ENCODE measurements at places on chromosomes 6 and 20. TPM values are rescaled to one million over a fixed set of nuclear protein-coding genes. Genes with fewer than 3 reads are reported as not detected.

Gene RFX6
- total RNA-seq: not detected

Gene TMEM217
- 1.8 TPM for total RNA-seq

Gene PSMG4
- total RNA-seq: 10.1 TPM

Gene PRR3
- 2.8 TPM for total RNA-seq

GRCh38 chr6:111606620-111607115 is 990 bp upstream of the TRAF3IP2 start:
- peaks cover 46% of the 10 kb centered on the region for H3K4me1 ChIP-seq
- no peak overlapping the region for H3K27ac ChIP-seq
- no peak overlapping the region for H3K4me3 ChIP-seq
- no peaks in the 10 kb centered on the region for H3K27me3 ChIP-seq

DNA sequence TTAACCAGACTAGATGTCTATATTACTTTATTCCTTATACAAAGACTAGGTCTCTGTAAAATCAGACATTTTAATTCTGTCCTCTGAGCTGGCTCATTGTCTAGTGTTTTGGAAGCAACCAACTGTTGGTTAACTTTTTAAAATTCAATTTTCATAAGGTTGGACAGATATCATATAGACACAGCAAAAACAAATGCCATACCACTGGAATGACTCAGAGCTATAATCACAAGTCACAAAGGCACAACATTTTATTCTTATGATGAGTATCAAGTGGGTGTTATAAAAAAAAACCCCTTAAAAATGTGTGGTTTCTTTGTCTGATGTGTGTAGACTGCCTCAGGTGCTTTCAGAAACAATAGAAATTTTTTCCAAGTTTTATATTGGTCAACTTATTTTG is 296.2 kb upstream of the MARCKS start:
- no peak for DNase-seq
- no peaks in the 10 kb centered on the region for H3K27me3 ChIP-seq
- H3K36me3 ChIP-seq: no peaks in the 10 kb centered on the region
- H3K4me1 ChIP-seq: peaks cover 4% of the 10 kb centered on the region

DNA sequence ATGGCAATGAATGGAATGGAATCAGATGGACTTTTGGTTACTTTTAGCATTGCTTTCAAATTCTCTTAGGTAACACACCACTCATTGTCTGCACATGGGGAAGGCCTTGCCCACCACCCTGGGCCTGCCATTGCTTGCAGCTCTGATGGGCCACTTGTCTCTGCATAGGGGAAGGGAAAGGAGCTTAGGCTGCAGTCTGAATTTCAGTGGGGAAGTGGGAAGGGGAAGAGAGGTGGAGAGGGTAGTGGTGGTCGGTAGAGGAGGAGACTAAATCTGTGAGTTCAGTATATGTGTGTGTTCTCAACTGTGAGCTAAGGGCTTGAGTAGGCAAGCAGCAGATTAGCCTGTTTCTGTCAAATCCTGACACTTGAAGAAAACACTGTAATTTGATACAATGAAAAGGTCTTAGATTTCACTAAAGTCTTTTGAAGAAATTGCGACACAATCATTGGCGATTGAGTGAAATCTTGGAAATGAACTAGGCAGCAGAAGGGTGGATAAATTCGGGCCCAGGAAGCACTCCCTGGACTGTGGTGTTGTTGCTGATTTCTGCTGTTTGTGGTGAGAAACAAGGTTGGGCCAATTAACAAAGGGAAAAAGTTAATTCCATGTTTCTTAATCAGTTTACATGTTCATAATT is 80.6 kb downstream of the OTOR start:
- H3K27me3 ChIP-seq: no peaks in the 10 kb centered on the region
- H3K4me3 ChIP-seq: no peak overlapping the region
- no peaks in the 10 kb centered on the region for H3K36me3 ChIP-seq
- no peak overlapping the region for H3K27ac ChIP-seq
- no peak for DNase-seq

DNA sequence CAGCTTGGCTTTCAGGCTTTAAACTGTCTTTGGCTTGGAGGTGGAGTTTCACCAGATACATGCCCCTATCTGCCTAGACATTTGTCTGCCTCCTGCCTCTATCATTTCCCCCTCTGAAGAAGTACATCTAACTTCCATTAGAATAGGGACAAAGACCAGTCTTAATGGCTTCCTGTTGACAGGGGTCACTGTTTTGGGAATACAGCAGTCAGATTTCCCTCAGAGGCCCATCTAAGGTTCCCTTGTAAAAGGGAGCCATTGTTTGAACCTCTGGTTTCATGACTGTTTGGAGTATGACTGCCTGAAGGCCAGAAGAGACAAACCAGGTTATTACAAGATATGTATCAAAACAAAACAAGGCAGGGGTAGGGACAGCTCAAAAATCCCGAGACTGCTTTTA is 665.7 kb upstream of the GJE1 start:
- H3K4me3 ChIP-seq: no peak overlapping the region
- peaks cover 2% of the 10 kb centered on the region for H3K4me1 ChIP-seq
- DNase-seq: no peak
- H3K27me3 ChIP-seq: no peaks in the 10 kb centered on the region
- H3K36me3 ChIP-seq: no peaks in the 10 kb centered on the region

DNA sequence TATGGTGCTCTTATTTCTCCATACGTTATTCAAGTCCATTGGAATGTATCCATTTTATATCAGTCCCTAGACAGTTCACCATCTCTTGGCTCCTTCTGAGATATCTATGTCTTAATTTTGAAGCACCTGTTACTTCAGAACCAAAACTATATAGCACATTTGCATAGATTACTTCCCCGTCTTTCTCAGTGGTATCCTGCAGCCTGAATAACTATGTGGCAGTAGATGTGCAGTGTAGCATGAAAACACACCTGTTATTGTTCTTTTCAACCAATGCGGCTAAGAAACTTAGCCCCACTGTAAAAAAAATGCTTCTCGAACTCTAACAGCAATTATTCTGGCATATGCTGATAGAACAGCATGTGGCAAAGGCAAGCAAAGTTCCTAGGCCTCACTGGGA is 1184.4 kb upstream of the ADGRB3 start:
- no peak overlapping the region for H3K27ac ChIP-seq
- H3K27me3 ChIP-seq: no peaks in the 10 kb centered on the region
- no peaks in the 10 kb centered on the region for H3K4me1 ChIP-seq
- DNase-seq: no peak
- H3K36me3 ChIP-seq: no peaks in the 10 kb centered on the region

- H3K36me3 ChIP-seq: no peaks in the 10 kb centered on the region
- H3K4me3 ChIP-seq: no peak overlapping the region
- no peaks in the 10 kb centered on the region for H3K4me1 ChIP-seq
- no peaks in the 10 kb centered on the region for H3K27me3 ChIP-seq
- no peak for DNase-seq
These were observed 44.3 kb upstream of the PDYN start for GRCh38 chr20:2038161-2038560.

- H3K4me3 ChIP-seq: no peak overlapping the region
- no peaks in the 10 kb centered on the region for H3K4me1 ChIP-seq
- DNase-seq: no peak
- H3K27me3 ChIP-seq: no peaks in the 10 kb centered on the region
These were observed 172.4 kb downstream of the MOXD1 start for GRCh38 chr6:132228894-132229293.

- no peak overlapping the region for H3K27ac ChIP-seq
- DNase-seq: no peak
- no peaks in the 10 kb centered on the region for H3K36me3 ChIP-seq
- no peaks in the 10 kb centered on the region for H3K27me3 ChIP-seq
- H3K4me3 ChIP-seq: no peak overlapping the region
These were observed 307.6 kb upstream of the MAP3K7 start for GRCh38 chr6:90894285-90895130.

GRCh38 chr6:102895683-102896082 is 1502.2 kb downstream of the GRIK2 start:
- no peak overlapping the region for H3K27ac ChIP-seq
- DNase-seq: no peak

GRCh38 chr6:41734666-41735426 is 562 bp downstream of the TFEB start:
- no peaks in the 10 kb centered on the region for H3K27me3 ChIP-seq
- peak overlapping the region; percentile 83 for H3K4me3 ChIP-seq
- no peaks in the 10 kb centered on the region for H3K36me3 ChIP-seq
- peak overlapping the region; percentile 100 for H3K27ac ChIP-seq
- peak; percentile 90 for DNase-seq

- H3K4me3 ChIP-seq: no peak overlapping the region
- no peak for DNase-seq
- no peaks in the 10 kb centered on the region for H3K27me3 ChIP-seq
- H3K36me3 ChIP-seq: no peaks in the 10 kb centered on the region
- H3K4me1 ChIP-seq: peaks cover 21% of the 10 kb centered on the region
These were observed 57.2 kb upstream of the HFE start for GRCh38 chr6:26029857-26030653.

- no peak overlapping the region for H3K4me3 ChIP-seq
- H3K4me1 ChIP-seq: peaks cover 3% of the 10 kb centered on the region
- H3K36me3 ChIP-seq: no peaks in the 10 kb centered on the region
- DNase-seq: no peak
- no peaks in the 10 kb centered on the region for H3K27me3 ChIP-seq
These were observed 12.5 kb upstream of the RALGAPB start for GRCh38 chr20:38460040-38460623.

DNA sequence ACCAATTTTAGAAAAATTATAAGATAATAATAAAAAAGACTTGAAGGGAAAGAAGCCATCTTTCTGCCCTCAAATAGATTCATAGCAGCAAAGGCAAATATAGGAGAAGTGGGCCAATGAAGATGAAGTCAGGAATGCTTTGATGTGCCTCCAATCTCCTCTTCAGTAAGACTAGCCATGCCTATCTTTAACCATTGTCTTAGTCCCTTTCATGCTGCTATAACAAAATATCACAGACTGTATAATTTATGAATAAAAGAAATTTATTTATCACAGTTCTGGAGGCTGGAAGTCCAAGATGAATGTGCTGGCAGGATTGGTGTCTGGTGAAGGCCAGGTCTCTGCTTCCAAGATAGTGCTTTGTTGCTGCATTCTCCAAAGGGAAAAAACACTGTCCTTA is 18.8 kb upstream of the SLC17A3 start:
- no peaks in the 10 kb centered on the region for H3K27me3 ChIP-seq
- H3K4me1 ChIP-seq: no peaks in the 10 kb centered on the region
- H3K27ac ChIP-seq: no peak overlapping the region
- H3K36me3 ChIP-seq: no peaks in the 10 kb centered on the region

- peak overlapping the region; percentile 23 for H3K4me3 ChIP-seq
- no peak overlapping the region for H3K27ac ChIP-seq
- H3K36me3 ChIP-seq: no peaks in the 10 kb centered on the region
- peaks cover 20% of the 10 kb centered on the region for H3K27me3 ChIP-seq
These were observed 398 bp upstream of the SPATS1 start for GRCh38 chr6:44342052-44342451.
